ENCODE measurements at places on chromosomes 7 and 10. TPM values are rescaled to one million over a fixed set of nuclear protein-coding genes. Genes with fewer than 3 reads are reported as not detected.

KLHL7 gene
- 55.9 TPM for polyA plus RNA-seq

GRCh38 chr10:48468866-48469511 lies 135.9 kb downstream of the ARHGAP22 start:
- no peak for DNase-seq

- DNase-seq: no peak
Measured at GRCh38 chr10:108452533-108452932, 1288.0 kb upstream of the SORCS1 start.

DNA sequence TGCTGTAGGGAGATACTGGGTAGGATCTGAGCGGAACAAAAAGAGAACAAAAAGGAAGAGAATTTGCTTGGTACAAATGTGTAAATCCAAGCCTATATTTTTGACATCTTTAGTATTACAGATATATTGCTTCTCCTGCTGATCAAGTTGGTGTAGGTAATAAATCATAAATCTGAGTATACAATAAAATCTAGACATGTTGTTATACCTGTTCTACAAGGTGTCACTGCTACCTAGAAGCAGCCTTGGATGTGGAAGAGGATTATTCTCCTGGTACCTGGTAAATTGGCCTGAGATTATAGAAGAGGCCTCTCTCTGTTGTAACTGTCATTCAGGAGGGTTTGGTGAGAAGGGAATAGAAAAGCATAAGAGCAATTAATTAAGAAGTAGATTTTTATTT lies 89.9 kb upstream of the LSM8 start:
- no peak for DNase-seq

DNA sequence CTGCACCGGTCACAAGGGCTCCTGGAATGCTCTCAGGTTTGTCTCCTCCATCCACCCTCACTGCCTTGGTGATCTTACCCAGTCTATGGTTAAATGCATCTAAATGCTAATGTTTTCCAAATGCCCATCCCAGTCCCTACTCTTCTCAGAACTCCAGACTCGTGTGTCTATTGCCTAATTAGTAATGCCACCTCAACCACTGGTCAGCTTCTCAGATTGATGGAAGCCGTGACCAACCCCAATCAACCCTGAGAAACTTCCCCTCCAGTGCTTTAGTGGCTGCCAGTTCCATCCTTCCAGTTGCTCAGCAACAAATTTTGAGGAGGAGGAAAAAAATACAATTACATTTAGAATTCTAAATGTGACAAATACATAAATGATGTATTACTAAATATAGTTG lies 18.6 kb downstream of the NUDCD3 start:
- no peak for DNase-seq

- DNase-seq: no peak
Measured at GRCh38 chr10:34761453-34761852, 53.6 kb downstream of the PARD3 start.

DNA sequence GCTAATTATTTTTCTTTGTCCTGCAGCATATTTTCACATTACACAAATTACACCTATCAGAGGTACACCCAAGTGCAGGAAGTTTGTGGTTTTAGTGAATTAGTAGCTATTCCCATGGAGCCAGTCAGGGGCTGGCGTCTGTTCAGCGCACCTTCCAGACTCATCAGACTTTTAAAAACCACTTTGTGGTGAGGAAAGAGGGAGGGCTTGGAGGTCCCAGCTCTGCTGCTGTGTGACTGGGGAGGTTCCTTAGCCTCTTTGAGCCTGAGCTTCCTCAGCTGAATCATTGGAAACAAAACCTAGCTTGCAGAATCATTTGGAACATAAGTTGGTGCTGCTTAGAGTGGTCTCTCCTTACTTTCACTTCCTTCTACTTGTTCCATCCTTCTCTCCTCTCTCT lies 175.4 kb downstream of the SORCS3 start:
- DNase-seq: no peak

WDR37 gene
- polyA plus RNA-seq: 17.2 TPM

- no peak for DNase-seq
Measured at GRCh38 chr7:28095231-28095630, 85.4 kb downstream of the JAZF1 start.

TRPV5 gene
- 0.17 TPM for polyA plus RNA-seq

DNA sequence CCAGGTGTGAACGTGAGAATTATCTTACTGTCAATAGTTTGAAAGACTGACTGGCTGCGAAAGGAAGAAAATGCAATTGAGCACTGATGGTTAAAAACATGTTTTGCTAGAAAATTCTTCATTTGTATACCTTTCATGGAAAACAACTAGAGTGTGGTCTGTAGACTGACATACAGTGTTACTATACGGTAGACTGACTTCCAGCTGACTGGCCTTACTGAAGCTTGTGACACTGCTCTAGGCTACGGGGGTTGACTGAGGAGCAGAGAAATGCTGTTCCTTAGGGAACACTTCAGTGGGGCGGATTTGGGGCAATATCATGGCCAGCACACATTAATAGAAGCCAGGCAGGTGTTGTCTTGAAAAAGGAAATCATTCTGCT lies 25.9 kb upstream of the DDC start:
- no peak for DNase-seq

OLAH gene
- polyA plus RNA-seq: not detected

Measured in left lung (tissue), 14 donors.